ENCODE measurements at places on chromosomes 6 and 20.

DNA sequence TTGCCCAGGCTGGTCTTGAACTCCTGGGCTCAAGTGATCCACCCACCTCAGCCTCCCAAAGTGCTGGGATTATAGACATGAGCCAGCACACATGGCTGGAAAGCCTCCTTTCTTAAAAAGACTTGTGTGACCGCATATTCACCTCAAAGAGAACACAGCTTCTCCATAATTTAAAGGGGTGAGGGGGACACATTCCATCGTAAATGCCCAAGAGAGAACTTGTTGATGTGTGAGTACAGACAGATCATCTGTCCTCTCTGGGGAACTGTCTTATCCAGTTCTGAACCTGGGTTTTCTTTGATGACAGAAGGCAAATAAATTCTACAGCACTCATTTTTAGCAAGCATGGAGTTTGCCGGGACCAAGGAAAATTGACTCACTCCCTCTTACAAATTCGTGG lies 47.2 kb downstream of the NFATC2 start:
- no peak for DNase-seq

GRCh38 chr6:158644231-158645063 lies at the start of gene DYNLT1:
TSS of gene DYNLT1 (minus strand) at chr6:158644743. CDS start at chr6:158644708, 35 bp downstream.
- DNase-seq = peak; percentile 95

GRCh38 chr6:72624557-72625160 lies 2.8 kb downstream of the KCNQ5 start:
- DNase-seq = no peak

GRCh38 chr6:40714576-40715564 lies 127.7 kb upstream of the LRFN2 start:
- DNase-seq = no peak

- no peak for DNase-seq
Observed at GRCh38 chr20:17843246-17844132, 125.1 kb downstream of the SNX5 start.

DNA sequence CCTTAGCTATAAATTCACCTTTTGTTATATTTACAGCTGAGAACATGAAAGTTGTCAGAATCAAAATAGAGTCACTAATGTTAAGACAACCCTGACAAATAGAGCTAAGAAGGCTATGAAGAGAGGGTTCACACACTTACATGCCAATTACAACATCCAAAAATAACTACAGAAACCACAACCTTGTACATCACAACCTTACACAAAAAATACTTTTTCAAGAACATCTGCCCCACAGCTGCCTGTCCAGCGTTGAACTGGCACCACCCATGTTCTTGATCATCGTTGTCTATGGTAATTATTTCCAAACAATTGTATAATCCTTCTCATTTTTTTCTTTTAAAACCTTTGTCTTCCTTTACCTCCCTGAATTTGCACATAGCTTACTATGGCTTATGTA lies 231.2 kb upstream of the FKBP1C start:
- no peak for DNase-seq

- no peak for DNase-seq
Observed at GRCh38 chr6:147310521-147310920, 106.3 kb downstream of the STXBP5 start.
